ENCODE measurements at places on chromosomes 11 and 22.
A peak's percentile ranks its signal among the peaks of the same experiment; 100 is the strongest.

GRCh38 chr11:121018746-121019145, 5.2 kb upstream of the TBCEL start:
- DNase-seq: no peak

DNA sequence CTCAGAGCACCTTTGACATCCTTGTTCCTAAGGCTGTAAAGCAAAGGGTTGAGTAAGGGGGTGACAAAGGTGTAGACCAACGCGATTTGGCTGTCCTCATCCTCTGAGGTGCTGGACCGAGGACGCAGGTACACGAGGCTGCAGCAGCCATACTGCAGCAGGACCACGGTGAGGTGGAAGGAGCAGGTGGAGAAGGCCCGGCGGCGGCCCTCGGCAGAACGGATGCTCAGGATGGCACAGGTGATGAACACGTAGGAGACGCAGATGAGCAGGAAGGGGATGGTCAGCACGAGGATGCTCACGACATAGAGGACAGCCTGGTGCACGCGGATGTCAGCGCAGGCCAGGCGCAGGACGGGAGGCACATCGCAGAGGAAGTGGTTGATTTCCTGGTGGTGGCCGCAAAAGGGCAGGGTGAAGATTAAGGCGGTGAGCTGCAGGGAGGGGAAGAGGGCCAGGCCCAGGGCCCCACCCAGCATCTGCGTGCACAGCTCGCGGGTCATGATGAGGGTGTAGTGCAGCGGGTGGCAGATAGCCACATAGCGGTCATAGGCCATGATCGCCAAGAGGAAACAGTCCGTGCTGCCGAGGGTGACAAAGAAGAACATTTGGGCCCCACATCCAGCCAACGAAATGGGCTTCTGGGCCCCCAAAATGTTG, 632 bp downstream of the OR10Q1 start:
- DNase-seq: no peak

DNA sequence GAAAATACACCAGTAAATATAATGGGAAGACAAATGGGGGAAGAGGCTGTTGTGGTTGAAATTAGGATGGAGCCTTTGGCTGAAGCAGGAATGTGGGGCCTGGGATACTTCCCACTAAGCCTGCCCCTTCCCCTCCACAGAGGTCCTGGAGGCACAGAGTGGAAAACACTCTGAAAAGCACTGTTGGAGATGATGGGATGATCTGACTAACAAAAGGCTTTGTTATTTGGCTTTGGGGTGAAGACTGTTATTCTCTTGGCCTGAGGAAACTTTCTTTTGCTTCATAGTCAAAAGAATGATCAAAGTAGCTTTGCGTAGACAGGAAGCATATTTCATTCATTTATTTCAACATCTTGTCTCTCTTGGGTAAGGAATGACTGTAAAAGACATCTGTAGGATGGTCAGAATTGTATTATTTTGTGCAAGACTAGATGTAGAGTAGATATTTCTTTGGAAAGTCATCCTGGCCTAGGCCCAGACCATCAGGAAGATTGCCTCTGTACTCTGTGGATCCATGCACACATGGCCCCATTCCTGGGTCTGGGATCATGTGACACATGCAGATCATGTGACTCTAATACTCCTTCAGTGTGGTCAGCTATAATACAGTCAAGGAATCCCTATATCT, 111.4 kb downstream of the SPON1 start:
- DNase-seq: no peak

DNA sequence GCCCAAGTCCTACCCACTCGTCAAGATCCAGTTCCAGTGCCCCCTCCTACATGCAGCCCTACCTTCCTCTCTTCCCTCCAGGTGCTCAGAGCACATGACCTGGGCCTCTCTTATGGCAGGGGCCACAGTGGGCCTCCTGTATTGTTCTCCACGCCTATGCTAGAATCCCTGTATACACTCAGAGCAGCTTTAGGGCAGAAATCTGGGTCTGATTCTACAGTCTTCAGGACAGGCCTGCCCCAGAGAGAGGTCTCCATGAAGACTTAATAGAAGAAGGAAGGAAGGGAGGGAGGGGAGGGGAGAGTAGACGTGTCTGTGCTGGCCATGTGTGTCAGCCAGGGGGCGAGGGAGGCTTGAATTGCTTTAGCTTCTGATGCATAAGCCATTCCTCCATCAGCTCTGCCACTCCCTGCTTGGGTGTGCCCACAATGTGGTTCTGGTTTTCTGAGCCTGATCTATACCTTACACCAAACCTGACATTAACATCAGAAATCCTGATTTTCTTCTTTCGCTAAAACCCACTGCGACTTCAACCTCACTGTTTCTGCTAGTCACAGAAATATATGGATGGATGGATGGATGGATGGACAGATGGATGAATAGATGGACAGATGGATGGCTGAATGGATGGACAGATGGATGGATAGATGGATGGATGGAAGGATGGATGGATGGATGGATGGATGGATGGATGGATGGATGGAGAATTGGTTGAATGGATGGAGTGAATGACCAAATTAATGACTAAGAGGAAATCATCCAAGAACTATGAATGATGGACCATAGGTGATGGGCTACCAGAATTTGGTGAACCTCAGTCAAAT, 56.6 kb upstream of the PRDM11 start:
- no peak for DNase-seq

GRCh38 chr11:63491636-63492372, 837 bp upstream of the PLAAT5 start:
- DNase-seq: no peak

- DNase-seq: no peak
These were observed 58.4 kb downstream of the RTL6 start for GRCh38 chr22:44439356-44440223.

GRCh38 chr22:22768885-22769284, 118.7 kb upstream of the IGLL5 start:
- DNase-seq: no peak

DNA sequence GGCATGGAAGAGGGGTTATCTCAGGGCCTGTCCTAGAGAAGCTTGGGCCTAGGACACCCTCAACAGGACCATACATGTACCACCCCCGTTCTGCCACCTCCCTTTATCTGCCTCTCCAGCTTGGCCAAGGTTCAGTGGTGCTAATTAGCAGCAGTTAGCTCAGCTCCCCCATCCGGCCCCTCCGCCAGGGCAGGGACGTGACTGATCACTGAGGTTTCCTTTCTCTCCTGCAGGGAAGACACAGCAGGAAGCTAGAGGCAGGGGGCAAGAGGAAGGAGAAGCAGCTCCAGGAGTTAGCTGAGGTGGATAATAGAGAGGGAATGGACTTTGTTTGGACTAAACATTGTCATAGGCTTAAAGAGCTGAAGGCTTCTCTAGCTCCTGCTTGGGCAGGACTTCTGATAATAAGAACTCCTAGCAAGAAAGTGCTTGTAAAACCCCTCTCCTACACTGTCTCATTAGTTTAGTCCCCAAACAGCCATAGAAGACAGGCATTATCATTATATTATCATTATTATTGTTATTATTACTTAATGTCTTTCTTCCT, 53.8 kb downstream of the BUD13 start:
- DNase-seq: no peak

- no peak for DNase-seq
These were observed 852.6 kb downstream of the TBC1D22A start for GRCh38 chr22:47615051-47615450.

GRCh38 chr11:26896719-26897118, 97.2 kb upstream of the FIBIN start:
- DNase-seq: no peak

DNA sequence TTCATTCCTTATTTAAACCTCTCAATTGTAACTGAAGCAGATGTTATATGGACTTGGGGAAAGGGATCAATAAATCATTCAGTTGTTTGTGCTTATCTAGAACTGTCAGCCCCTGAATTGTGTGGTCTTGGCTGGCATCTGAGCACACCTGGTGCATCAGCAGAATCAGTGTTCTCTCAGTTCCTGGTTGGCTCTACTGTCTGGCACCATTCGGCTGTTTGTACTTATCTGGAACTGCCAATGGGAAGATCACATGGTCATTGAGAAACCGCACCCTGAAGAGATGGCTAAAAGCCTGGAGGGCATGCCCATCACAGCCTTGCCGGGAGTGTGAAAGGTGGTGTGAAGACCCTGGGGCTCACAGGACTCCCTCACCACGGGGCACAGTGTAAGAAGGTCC, 37.1 kb upstream of the EHF start:
- no peak for DNase-seq

- no peak for DNase-seq
These were observed 358.3 kb upstream of the ARHGAP42 start for GRCh38 chr11:100328626-100329340.

GRCh38 chr11:118281284-118281683, 17.2 kb upstream of the MPZL2 start:
- DNase-seq: no peak

- DNase-seq: no peak
These were observed at the start of gene PVALB for GRCh38 chr22:36816636-36817524. TSS of gene PVALB (minus strand) at chr22:36817035. CDS start at chr22:36817005, 30 bp downstream.

- DNase-seq: no peak
These were observed 15.8 kb upstream of the PKNOX2 start for GRCh38 chr11:125148743-125149142.

- DNase-seq: no peak
These were observed 57.9 kb upstream of the NUP160 start for GRCh38 chr11:47906066-47906465.

DNA sequence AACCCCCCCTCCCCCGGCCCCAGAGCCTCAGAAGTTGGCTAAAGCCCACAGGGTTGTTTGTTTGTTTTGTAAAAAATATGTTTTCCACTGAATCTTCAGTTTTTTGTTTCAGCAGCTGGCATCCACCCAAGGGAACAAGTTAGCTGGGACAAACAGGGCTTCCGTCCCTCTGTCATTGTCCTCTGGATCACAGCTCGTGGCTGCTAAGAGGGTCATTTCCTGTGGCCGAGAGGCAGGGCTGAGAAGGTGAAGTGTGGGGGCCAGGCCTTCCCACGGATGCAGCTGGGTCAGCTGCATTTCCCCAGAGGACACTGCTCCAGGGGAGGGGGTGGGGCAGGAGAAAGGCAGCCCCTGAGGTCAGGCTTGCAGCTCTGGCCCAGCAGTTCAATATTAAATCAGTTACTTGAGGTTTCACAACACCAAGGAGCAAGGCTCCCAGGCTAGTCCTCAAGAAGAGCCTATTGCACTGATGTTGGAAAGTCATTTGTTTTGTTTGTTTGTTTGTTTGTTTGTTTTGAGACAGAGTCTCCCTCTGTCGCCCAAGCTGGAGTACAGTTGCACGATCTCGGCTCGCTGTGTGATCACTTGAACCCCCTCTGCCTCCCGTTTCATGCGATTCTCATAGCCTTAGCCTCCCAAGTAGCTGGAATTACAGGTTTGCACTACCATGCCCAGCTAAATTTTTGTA, 34.4 kb upstream of the SMTN start:
- DNase-seq: no peak

GRCh38 chr11:65225279-65226102, 36.3 kb upstream of the POLA2 start:
- peak; percentile 69 for DNase-seq

- no peak for DNase-seq
These were observed 4.6 kb downstream of the LRRC32 start for GRCh38 chr11:76665921-76666351.

GRCh38 chr11:100682247-100682969, 4.7 kb upstream of the ARHGAP42 start:
- no peak for DNase-seq

DNA sequence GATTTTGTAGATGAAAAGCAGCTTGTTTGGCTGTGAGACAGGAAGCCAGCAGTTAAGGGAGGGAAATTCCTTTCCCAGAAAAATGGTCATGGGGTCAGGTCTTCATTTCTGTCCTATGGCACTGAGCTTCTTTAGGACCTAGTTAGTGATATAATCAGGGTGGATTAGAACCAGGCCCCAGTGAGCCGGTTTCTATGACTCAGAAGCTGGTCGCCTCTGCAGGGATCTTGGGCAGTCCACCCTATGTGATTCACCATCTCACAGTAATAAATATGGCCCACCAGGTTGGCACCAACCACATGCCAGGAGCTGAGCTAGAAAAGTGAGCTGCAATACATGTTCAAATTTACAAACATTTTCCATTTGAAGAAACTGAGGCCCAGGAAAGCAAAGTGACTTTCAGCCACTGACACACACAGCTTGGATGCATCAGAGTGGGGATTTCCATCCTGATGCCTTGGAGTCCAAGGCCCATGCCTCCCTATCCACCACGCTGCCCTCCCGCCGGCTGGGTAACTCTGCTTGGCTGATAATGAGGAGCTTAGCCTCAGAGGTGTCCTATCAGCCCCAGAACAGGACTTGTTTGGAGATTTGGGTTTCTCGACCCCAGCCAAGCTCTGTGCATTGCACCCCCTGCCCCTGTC, 42.0 kb downstream of the CD82 start:
- DNase-seq: no peak

DNA sequence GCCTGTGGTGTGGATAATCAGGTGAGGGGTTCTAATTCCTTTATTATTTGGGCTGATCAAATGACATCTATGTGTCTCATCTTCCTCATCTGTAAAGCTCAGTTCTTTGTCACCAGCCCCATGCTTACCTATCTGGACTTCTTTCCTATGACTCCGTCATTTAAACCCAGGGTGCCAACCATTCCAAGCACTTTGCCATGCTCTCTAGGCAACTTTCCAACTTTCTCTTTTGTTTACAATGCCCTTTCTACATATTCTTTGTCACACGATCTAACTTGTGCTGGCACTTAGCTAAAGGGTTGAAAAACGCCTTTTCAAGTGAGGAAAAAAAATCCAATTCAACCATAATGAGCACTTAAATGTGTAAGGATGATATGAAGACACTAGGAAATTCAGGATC, 27.9 kb downstream of the EXPH5 start:
- no peak for DNase-seq

- no peak for DNase-seq
These were observed 384.5 kb downstream of the TBC1D22A start for GRCh38 chr22:47146941-47147340.

- DNase-seq: no peak
These were observed 276.8 kb downstream of the BRD1 start for GRCh38 chr22:49550766-49551362.

GRCh38 chr11:86548271-86548917, 124.0 kb downstream of the ME3 start:
- DNase-seq: no peak

GRCh38 chr11:110242188-110242587, 54.2 kb downstream of the RDX start:
- no peak for DNase-seq

DNA sequence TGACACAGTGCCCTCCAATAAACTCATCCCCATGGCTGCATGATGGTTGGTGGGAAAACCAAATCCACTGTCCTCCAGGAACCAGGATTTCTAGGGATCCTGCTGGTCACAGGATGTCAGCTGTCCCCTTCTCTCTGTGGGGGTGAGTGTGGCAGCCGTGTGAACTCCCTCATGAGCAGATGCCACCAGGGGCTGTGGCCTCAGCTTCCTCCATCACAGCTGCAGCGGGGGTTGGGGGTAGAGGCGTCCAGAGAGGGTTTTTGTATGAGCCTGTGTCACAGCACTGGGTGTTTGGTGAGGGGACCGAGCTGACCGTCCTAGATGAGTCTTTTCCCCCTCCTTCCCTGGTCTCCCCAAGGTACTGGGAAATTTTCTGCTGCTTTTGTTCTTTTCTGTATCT, 26.4 kb downstream of the IGLL5 start:
- DNase-seq: no peak

All from GM12891 (cell line).